Diencephalon (tissue), 1 donor: ENCODE measurements at places on chromosomes 7 and 10. TPM values are rescaled to one million over a fixed set of nuclear protein-coding genes. Genes with fewer than 3 reads are reported as not detected.

Gene MMP21
- 0.46 TPM for total RNA-seq

Gene GSTO2
- 6.7 TPM for total RNA-seq

Gene TMEM196
- total RNA-seq = 28.6 TPM

Gene TMEM26
- 1.8 TPM for total RNA-seq

Gene CLRN3
- total RNA-seq = not detected

Gene WNT8B
- 0.69 TPM for total RNA-seq

Gene ERV3-1
- total RNA-seq = 27.2 TPM

Gene TLX1
- not detected for total RNA-seq

Gene DNTT
- not detected for total RNA-seq

Gene SLC25A13
- total RNA-seq = 26.5 TPM

Gene CHN2
- 43.6 TPM for total RNA-seq

Gene TMEM229A
- 4.6 TPM for total RNA-seq

Gene SLC26A5
- 0.46 TPM for total RNA-seq

Gene PSMA2
- total RNA-seq = 46.1 TPM

Gene GPR37
- 10.8 TPM for total RNA-seq

Gene HOXA9
- not detected for total RNA-seq

Gene NRCAM
- 205 TPM for total RNA-seq

Gene GATA3
- 0.69 TPM for total RNA-seq

Gene ANKRD2
- 0.46 TPM for total RNA-seq

Gene ZNF862
- total RNA-seq = 14.8 TPM

Gene STAG3
- total RNA-seq = 0.69 TPM

Gene CRYGN
- not detected for total RNA-seq

Gene CCAR1
- total RNA-seq = 35.5 TPM
